Activated CD8-positive, alpha-beta memory T cell treated with anti-CD3 and anti-CD28 coated beads for 1 hour (primary cell): ENCODE measurements at places on chromosomes 3 and 15.

DNA sequence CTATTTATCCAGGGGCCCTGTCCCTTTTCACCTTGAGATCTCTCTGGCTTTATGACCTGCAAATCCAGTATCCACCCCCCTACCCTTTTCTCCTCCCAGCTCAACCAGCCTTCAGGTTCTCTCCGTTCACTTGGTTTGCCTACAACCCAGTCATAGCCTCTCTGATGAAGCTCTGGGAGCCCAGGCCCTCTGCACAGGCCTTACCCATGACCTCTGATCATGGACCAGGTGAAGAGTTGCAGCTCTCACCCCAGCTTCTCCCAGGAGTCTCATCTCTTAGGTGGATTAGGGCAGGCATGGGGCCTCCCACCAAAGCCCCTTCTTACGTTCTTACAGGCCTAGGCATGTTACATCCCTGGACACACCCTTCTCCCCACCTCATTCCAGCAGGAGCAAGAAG lies 59.8 kb downstream of the EXOG start:
- DNase-seq = no peak

GRCh38 chr3:55330756-55331155 lies 156.3 kb downstream of the WNT5A start:
- no peak for DNase-seq

DNA sequence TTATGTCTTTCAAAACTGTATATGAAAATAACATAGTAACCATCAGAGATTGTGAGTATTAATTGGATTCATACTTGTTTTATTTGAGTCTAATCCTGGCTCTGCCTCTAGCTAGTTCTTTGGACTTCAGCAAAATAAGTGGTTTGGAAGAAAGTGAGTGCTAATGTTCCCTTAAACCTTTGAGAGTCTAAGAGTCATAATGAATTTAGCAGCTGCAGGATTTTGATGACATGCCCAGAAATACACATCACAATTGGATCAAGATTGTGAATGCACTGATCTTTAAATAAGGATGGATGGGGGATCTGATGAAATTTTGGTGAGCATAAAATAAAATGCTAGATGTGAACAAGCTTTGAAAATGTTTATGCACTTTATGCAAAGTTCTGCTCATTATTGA lies 79.9 kb upstream of the FAM98B start:
- no peak for DNase-seq

DNA sequence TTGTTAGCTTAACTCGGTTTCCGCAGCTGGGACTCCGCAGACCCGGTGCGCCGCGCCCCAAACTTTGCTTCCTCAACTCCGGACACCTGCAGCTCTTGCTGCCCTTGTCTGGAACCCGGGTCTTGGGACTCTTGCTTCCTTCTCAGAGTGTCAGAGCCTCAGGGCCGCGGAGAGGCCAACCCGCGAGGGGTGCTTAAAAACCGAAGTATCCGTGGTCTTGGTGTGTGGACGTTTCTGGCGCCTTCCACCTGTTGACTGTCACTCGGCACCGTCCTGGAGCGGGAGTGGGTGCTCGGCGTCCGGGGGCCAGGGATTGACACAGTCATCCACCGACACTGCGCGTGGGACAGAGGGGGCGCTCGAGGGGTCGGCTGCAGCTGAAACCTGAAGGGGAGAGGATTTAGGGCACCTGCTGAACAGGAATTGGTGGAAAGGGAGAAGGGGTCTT lies 386 bp downstream of the SQOR start:
- DNase-seq = no peak

GRCh38 chr3:101989578-101990200 lies 140.4 kb downstream of the NFKBIZ start:
- no peak for DNase-seq

GRCh38 chr15:90513448-90513847 lies 16.3 kb upstream of the CRTC3 start:
- no peak for DNase-seq
